ENCODE measurements at places on chromosomes 5 and 9.

DNA sequence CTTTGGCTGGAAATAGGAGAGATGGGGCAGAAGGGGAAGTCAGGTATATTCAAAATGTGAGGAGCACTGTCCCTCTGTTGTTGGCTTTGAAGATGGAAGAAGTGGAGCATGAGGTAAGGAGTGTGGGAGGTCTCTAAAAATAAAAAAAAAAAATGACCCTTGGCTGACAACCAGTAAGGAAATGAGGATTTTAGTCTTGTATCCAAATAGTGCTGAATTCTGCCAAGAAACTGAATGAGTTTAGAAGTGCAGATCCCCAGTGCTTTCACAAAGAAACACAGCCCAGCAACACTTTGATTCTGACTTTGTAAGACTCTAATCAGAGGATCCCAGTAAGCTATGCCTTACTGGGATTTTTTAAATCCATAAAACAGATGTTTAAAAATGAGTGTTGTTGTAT, 367.9 kb downstream of the CYLC2 start:
- DNase-seq: no peak

DNA sequence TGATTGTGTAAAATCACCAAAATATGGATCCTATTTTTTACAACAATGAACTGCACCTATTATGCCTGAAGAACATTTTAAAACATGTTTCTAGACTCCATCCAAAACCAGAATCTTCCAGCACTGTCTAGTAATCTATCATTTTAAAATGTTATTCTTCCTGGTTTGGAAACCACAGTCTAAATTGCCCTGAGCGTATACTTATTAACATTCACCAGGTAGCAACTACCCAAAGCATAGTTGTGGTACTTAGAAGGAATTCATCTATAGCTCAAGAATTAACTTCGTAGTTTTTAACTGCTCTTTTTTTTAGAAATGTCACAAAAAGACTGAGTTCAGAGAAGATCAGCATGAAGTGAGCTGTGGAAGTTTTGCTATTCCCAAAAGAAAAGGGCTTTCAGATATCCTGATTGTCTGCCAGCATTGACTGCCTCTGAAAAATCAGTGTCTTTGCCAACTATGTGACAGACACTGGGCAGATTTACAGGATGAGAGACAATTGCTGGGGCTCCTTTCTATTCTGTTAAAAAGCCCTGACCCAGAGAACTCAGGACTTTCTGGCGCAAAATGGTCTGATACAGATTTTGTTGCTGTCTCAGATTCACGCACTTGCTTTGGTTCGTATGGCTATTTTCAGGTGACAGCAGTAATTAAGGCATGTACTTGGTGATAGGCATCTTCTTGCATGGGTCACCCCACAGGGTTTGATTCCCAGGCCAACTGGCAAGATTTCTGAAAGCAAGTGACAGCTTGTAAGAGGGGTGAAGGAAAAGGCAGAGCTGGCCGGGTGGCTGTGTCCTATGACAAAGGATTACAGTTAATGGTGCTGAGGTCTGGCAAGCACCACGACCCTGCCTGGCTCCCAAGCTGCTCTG, 152.5 kb upstream of the RAI14 start:
- no peak for DNase-seq

DNA sequence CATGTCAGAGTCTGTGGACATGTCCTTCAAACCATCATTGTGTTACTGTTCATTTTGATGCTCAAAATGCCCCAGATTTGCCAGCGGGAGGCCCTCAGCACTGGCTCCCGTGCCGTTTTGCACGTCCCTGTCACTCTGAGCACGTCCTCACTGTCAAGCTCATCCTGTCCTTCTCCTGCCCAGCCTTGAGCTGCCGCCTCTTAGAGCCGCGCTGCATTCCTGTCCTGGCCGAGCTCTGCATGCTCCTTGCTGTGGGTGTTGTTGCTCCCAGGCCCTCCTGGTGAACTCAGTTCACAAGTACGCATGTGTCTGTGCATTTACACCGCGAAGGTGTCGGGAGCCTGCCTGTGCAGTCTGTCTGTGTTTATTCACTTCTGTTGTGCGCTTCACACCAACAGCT, 62.2 kb downstream of the WNK2 start:
- DNase-seq: no peak

- no peak for DNase-seq
These were observed 620.6 kb upstream of the CDH18 start for GRCh38 chr5:20608567-20608966.

- DNase-seq: no peak
These were observed 470 bp downstream of the BAG1 start for GRCh38 chr9:33264003-33264472.

GRCh38 chr5:160159991-160160792, 40.9 kb upstream of the PWWP2A start:
- peak; percentile 21 for DNase-seq

DNA sequence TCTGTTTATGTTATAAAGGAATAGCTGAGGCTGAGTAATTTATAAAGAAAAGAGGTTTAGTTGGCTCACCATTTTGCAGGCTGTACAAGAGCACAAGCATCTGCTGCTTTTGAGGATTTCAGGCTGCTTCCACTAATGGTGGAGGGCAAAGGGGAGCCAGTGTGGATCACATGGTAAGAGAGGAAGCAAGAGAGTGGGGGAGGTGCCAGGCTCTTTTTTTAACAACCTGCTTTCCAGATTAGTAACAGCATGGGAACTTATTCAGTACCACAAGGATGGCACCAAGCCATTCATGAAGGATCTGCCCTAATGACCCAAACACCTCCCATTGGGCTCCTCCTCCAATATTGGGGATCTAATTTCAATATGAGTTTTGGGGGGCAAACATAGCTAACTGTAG, 40.4 kb downstream of the CCL28 start:
- no peak for DNase-seq

DNA sequence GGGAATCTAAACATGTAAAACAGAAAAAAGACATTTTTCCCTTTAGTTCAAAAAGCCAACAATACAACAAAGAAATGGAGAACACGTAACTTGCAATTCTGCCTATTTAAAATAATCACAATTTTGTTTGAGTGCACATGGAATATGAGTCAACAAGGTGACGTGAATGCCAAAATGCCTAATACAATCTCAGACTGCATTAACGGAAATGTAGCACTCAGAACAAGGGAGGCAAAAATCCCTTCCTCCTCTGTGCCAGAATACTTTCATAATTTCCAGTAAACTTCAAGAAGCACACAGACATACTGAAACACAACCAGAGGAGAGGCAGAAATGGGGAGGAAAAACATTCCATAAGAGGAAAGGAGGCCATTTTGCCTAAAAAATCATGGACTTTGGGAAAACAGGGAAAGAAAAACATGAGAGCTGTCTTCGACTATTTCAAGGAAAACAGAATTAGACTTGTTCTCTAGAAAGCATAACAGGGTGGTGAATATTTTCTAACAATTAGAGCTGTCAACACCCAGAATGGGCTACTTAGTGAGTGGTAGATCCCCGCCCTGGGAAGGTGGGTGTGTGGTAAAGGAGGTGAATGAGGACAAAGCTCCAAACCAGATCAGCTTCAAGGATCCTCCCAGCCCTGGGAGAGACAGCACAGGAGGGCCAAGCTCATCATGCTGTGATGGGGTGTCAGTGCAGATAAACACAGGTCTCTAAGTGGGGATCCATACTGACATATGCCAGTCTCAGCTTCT, 48.2 kb downstream of the ABCA1 start:
- no peak for DNase-seq

DNA sequence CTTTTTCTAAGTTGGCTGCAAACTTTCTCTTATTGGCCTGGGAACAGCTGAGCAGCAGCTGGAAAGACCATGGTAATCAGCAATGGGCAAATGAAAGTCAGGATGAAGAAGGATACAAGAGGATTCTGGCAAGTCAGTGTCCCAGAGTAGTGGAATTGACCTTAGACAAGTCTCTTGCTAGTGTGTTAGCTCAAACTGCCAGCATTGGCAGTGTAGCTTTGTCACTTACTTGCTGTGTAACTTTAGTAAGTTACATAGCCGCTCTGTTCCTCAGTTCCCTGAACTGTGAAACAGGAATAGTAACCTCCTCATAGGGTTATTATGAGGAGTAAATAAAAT, 3.6 kb downstream of the ALDH1A1 start:
- no peak for DNase-seq

DNA sequence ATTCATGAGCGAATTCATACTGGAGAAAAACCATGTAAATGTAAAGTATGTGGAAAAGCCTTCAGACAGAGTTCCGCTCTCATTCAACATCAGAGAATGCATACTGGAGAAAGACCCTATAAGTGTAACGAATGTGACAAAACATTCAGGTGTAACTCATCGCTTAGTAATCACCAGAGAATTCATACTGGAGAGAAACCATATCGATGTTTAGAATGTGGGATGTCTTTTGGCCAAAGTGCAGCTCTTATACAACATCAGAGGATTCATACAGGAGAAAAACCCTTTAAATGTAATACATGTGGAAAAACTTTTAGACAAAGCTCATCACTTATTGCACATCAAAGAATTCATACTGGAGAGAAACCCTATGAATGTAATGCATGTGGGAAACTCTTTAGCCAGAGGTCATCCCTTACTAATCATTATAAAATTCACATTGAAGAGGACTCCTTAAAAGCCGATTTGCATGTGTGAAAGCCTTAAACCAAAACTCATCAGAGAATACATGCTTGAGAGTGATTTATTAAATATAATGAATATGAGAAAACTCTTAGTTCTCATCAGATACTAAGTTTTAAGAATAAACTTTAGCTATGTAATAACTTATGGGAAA, 11.8 kb upstream of the ZFP2 start:
- no peak for DNase-seq

- no peak for DNase-seq
These were observed 147.4 kb downstream of the TRIM36 start for GRCh38 chr5:115022303-115022702.

GRCh38 chr9:90988318-90988717, 186.7 kb downstream of the SYK start:
- no peak for DNase-seq

DNA sequence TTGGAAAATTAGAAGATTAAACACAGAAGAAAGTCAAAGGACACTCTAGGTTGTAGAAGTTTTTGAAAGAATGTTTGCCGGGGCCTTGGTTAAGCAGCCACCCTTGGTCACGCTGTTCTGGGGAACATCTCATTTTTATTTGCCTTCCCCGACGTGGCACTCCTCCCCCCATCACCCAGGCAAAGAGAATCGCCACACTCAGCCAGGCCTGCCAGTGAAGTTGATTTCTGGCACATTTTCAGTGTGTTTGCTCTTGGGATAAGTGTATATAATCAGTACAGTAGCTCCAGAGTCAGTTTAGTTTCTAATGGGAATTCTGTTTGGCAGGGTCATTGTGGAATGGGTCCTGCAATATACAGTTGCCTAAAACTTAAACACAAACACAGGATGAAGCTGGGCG, 243.5 kb downstream of the ZSWIM6 start:
- DNase-seq: no peak
